Activated CD4-positive, CD25-positive, alpha-beta regulatory T cell treated with anti-CD3 and anti-CD28 coated beads, Interleukin-2, amount 50 U/mL, for 72 hours (primary cell): ENCODE measurements at places on chromosomes 1 and 21.
A peak's percentile ranks its signal among the peaks of the same experiment; 100 is the strongest.

GRCh38 chr1:209023790-209024189 lies 559.7 kb upstream of the CAMK1G start:
- no peak for DNase-seq

DNA sequence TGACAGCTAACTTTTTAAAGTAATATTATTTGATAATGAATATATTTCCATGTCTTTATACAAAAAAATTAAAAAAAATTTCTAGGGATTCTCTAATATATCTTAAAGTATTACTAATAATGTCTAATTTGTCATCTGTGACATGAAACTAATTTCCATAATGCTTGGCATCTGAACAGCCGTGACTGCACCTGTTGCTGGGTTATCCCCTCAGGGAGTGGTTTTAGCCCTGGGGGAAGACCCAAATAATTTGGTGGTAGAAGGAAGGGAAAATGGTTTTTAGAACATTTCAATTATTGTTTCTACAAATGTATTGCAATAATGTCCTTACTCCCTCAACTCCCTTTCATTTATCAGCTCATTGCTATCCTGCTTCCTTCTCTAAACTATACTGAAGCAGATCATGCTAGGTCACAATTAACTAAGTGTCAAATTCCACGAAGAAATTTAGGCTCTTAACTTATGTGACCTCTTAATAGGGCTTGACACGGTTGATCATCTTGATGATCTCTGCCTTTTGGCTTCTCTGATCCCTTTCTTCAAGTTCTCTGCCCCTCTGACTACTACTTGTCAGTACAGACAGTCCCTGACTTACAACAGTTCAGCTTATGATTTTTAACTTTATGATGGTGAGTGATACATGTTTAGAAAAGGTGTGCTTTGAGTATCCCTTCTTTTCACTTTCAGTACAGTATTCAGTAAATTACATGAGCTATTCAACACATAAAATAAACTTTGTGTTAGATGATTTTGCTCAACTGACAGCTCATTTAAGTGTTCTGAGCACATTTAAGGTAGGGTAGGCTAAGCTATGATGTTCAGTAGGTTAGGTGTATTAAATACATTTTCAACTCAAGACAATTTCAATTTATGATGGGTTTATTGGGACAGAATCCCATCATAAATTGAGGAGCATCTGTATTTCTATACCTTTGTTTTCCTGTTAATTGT lies 26.4 kb upstream of the DPH5 start:
- DNase-seq, result no peak

DNA sequence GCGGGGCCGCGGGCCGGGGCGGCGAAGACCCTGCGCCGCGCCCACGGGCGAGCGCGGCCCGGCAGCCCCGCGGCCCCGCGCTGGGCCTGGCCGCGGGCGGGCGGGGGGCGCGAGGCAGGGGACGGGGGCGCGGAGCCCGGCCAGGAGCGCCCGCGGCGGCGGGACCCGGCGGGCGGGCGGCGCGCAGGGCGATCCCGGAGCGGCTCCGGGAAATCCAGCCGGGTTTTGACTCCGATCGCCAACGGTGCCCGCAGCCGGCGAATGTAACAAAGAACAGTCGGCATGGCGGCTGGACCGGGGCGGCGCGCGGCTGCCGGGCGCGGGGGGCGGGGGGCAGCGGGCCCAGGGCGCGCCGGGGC lies 334 bp downstream of the PRDM15 start:
- DNase-seq, result peak; percentile 70

- DNase-seq, result peak; percentile 47
Observed at GRCh38 chr1:5991381-5992025, 722 bp downstream of the NPHP4 start.

GRCh38 chr1:207393610-207394009 lies 60.5 kb upstream of the CR2 start:
- DNase-seq, result no peak

DNA sequence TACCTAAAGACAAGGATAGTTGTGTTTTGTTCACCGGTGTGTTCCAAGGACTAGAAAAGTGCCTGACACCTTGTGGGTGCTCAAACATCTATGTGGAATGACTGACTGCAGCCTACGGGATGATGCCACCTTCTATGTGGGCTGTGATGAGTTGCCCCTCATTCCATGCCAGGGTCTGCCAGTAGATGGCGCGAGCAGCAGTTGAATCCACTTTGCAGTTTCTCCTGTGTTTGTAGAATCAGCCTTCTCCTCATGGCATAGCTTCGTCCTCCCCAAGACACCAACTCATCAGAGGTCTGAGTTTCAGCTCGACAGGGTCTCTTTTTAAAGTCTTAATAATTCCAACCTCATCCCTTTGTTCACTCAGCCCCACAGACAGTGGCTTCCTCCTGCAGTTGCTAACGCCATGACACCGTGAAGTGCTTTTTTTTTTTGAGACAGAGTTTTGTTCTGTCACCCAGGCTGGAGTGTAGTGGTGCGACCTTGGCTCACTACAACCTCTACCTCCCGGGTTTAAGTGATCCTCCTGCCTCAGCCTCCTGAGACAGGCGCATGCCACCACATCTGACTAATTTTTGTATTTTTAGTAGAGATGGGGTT lies 133.7 kb downstream of the CAPN8 start:
- peak; percentile 53 for DNase-seq

DNA sequence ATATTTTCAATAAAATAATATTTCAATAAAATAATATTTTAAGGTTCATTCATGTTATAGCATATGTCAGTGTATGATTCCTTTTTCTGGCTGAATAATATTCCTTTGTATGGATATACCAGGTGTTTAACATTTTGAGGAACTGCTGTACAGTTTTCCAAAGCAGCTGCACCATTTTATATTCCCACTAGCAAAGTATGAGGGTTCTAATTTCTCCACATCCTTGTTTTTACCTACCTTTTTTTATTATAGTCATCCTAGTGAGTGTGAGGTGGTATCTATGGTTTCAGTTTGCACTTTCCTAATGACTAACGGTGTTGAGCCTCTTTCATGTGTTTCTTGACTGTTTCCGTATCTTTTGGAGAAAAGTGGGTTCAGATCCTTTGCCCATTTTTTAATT lies 5.2 kb downstream of the DEGS1 start:
- no peak for DNase-seq

DNA sequence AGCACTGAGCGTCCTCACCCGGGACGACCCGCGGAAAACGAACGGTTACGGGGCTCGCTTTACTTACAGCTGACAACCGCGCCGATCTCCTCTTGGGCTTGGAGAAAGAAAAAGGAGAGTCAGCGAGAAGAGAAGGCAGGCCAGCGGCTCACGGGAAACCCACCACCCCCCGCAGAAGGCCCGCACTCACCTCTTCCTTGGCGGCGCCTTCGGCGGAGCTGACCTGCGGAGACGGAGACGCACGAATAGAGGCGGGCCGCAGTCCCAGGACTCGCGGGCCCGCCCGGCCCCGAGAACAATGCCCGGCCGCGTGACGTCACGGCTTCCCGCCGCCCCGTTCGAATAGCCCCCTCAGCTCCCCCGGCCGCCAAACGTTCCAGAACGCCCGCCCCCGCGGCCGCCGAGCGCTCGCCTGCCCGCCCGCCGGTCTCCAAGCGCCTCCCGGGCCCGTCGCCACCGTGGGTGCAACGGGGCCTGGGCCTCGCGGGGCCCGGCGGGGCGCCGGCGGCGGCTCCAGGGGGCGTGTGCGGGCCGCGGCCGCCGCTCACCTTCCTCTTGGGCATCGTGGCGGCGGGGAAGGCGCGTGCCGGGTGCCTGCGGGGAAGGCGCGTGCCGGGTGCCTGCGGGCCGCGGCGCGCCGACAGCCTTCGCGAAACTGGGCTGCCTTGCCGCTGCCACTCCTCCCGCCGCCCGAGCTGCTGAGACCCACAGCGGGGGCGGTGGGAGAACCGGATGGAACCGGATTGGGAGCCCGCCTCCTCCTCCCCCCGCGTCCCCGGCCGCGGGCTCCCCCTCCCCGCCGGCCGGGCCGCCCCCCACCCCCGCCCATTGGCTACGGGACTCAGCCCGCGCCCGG lies at the start of gene HMGN1:
Gene HMGN1 (minus strand): TSS at position 734 of the 856 bp plus-strand sequence. CDS start 171 bp downstream, at position 563.
- DNase-seq, result peak; percentile 87

- DNase-seq, result no peak
Observed at GRCh38 chr1:119594376-119594775, 53.7 kb downstream of the ZNF697 start.

DNA sequence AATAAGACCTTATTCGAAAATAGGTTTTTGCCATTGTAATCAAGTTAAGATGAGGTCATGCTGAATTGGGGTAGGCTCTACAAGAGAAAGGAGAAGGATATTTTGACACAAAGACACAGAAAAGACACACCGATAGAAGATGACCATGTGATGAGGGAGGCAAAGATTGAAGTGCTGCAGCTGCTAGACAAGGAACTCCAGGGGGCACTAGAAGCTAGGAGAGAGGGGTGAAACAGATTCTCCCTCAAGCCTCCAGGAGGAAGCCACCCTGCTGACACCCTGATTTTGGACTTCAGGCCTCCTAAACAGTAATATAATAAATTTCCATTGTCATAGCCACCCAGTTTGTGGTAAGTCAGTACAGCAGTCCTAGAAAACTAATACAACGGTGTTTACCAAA lies 506.8 kb upstream of the CAMK1G start:
- DNase-seq, result no peak

DNA sequence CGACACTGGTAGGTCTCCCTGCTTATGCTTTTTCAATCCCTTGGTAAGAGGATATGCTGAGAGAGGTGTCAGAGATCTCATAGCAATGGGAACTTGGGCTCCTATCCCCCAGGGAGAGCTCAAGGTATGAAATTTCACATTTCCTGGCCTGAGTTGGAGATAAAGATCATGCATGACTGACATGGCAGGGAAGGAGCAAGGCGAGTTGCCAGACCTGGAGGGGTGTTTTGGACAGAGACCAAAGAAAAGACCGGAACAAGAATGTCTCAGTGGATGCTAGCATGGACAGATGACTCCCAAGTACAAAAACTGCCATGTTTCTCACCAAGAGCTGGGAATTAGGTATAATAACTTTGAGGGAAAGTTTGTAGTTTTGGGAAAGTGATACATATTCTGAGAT lies 334.1 kb upstream of the B3GALT2 start:
- no peak for DNase-seq

GRCh38 chr1:53317646-53318539 lies 10.0 kb downstream of the LRP8 start:
- no peak for DNase-seq

DNA sequence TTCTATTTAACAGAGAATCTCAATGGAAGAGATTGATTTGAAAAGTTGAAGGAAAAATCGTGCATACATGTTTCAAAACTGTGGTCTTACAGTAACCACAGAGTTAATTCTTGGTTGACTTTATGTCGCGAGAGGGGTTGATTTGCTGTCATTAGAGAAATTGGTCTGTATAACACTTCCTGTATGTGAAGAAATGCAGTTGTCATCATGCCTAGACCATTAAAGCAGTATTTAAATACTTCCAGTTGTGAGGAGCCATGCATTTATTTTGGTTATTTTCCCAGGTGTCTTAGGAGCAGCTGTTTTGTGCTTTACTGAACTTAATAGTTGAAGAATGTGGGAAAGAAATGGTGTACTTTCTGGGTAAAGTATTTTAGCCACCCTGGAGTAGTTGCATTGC lies 76.2 kb downstream of the NFIA start:
- no peak for DNase-seq

DNA sequence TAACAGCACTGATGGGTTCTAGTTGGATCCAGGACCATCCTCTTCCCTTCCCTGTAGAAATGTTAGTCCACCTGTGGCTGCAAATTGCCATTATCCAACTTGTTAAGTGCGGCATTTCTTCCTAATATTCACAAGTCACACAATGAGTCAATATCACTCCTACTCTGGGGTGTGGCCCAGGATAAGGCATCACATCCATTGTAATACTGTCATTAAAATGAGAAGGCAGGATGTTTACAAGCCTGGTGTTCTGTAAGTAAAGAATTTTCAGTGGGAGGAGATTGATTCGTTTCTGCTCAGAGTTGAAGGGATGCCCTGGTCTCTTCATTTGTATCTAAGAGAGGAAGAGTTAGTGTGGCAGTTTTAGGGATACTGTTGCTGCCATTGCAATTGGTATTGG lies 18.1 kb upstream of the ARHGAP29 start:
- DNase-seq, result no peak

DNA sequence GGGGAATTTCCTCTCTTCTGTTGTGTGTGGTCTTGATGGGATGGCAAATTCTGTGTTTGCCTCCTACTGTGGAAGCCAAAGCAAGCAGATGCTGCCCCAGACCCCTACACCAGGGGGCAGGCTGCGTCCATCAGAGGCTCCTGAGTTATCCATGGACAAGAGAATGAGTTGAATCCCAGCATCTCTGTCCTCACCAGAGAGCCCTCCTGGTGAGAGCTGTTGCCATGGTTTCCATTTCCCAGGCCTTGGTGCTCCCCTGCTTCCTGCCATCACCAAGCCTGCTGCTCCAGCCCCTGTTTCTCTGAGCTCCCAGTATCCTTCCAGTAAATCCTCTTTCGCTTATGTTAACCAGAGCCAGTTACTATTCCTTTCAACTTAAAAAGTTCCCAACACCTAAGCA lies 20.4 kb upstream of the GNG12 start:
- no peak for DNase-seq

GRCh38 chr1:44328671-44329416 lies 26.2 kb downstream of the ERI3 start:
- DNase-seq, result no peak

DNA sequence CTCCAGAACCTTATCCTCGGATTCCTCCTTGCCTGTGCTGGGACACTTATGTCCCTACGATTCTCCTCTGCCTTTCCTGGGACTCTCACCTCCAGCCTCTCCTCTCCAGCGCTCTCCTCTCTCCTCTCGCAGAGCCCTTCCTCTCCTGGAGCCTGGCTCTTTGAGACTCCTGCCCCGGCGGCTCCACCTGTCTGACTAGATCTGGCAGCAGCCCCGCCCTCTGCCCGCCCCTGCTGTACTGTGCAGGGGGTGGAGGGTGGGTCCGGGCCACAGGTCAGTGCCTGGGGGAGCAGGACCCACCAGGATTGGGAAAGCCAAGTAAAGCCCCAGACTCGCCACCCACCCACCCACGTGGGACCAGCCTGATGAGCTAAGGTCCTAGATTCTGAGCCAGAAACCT lies 1.6 kb downstream of the ELOVL1 start:
- no peak for DNase-seq

DNA sequence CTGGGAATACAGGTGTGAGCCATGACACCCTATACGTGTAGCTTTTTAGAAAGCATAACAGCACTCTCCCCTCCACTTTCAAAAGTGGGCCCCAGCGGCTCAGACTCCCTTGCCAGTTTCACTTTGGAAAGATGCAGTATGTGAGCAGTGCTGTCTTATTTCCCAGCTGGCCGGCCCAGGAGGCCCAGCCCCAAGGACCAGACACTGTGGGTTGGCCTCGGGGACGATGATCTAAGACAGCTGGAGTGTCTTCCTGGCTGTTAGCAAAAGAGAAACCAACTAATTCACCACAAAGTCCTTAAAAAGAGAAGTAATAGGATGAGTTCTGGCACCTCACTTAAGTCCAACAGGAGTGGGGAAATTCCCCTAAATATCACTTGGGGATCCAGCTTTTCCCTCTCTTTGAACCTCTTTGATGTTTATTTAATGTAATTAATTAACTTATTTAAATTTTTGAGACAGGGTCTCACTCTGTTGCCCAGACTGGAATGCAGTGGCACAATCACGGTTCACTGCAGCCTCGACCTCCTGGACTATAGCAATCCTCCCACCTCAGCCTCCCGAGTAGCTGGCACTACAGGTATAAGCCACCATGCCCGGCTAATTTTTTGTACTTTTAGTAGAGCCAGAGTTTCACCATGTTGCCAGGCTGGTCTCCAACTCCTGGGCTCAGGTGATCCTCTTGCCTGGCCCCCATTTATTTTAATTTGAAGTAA lies 17.6 kb upstream of the CLIC4 start:
- no peak for DNase-seq
